ENCODE measurements at places on chromosomes 16 and 17. TPM values are rescaled to one million over a fixed set of nuclear protein-coding genes. Genes with fewer than 3 reads are reported as not detected.

The ACSM2A gene
- not detected for polyA plus RNA-seq

The KIF18B gene
- 13.5 TPM for polyA plus RNA-seq

- no peak for DNase-seq
Observed at GRCh38 chr17:80970762-80971703, 20.6 kb upstream of the CHMP6 start.

GRCh38 chr16:80389338-80389737 lies 151.5 kb upstream of the DYNLRB2 start:
- DNase-seq, result no peak

- no peak for DNase-seq
Observed at GRCh38 chr17:72461757-72462156, 340.9 kb downstream of the SOX9 start.

DNA sequence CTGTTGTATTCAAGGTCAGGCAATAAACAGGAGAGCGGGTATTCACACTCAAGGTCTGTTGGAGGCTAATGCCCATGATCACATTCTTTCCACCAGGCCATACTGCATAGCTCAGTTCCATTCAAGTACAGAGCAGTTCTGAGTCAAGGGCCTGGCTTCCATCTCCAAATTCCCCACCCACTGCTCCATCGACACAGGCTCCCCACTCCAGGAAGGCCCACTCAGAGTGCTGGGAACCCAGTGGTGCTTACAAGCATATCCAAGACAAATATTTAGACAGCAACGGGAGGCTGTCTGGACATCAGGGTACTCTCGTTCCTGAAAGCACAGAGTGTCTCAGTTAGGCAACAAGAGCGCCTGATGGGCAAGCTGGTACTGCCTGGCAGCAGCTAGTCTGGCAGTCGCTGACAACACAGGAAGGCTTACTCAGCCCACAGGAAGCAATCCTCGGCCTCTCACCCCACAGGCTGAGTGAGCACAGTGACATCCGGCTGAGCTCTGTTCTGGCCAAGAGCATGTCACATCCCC lies 40.9 kb downstream of the RFFL start:
- DNase-seq, result peak; percentile 80

Data from fibroblast of lung (primary cell).